ENCODE measurements at places on chromosomes 5 and 9.

- DNase-seq = no peak
Observed at GRCh38 chr5:101751105-101751504, 545.0 kb downstream of the SLCO4C1 start.

- DNase-seq = no peak
Observed at GRCh38 chr9:89021154-89021803, 30.0 kb downstream of the S1PR3 start.

DNA sequence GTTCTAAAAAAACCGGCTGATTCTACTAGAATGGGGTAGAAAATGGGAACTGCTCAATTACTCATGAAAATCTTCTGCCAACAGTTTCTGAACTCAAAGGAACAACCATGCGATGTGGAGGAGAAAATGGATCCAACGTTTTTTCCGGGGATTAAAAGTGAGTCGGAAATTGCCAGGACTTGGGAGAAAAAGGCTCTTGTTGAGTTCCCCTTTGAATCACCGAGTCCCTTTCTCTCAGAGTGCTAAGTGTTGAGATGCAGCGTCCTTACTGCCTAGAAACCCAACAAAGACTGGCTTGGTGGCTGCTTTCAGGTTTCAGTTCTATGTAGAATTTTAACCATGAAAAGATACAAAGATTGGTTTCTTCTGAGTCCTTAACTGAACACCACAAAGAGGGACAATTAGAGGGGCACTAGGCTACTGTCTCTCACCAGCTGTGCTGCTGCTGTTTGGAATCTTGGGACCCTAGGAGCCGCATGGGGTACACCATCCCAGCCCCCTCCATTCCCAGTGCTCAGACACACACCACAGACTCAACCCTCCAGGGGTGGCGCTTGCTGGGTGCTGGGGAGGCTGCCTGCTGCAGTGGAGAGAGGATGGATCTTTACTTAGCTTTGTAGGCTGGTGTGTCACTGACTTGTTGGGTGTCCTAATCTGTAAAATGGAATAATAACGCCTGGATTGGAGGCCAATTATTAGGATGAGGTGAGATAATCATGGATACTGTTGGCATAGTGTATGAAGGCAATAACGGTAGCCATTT, 21.5 kb upstream of the NEUROG1 start:
- DNase-seq = no peak

GRCh38 chr5:111231119-111231518, 6.9 kb downstream of the CAMK4 start:
- no peak for DNase-seq

DNA sequence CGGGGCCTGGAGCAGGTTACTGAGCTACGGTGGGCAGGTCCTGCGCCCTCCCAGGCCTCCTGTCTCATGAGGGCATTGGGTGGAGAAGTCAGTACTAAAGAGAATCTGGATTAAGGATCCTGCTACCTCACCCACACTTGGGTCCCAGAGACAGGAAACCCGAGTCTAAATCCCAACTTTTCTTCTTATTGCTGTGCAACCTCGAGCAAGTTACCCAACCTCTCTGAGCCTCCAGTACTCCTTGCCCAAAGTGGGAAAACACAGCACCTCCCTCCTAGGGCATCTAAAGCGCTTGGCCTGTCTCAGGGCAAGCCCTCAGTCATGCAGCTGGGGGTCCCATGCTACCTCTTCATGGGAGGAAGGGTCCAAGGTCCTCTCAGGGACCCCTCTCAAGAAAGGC, 28.2 kb downstream of the ASS1 start:
- DNase-seq = no peak

GRCh38 chr5:116747881-116748280, 173.3 kb upstream of the SEMA6A start:
- no peak for DNase-seq

DNA sequence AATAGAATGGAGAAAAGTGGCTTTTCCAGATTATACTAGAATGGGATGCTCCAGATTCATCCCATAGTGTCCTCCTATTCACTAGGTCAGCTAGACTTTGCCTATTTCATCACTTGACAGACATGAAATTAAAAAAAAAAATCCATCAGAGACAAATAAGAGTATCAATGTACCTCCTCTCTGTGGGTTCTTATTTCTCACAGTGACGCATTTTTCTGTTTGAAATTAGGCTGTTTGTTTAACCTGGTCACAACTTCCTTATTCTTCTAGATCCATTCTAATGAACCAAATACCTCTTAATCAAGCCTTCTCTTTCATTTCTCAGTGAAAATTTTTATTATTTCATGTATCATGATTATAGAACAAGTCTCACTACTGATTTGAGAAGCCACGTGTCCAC, 305.4 kb downstream of the SEMA5A start:
- no peak for DNase-seq

DNA sequence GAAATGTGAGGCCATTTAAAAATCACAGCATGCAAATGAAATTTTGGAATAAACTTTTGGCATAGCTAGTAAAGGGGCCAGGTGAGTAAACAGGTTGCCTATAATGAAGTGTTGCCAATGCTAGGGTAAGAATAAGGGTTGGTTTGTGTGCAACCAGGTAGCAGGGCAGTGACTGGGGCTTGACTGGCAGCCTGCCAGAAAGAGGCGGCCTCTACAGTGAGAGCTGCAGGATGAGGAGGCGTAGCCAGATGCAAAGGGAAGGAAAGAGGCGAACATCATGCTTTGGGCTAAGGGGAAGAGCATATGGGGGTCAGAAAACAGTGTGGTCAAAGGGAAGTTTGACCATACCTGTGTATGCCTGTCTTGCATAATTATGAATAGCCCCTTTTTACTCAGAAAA, 70.6 kb downstream of the MAST4 start:
- peak; percentile 90 for DNase-seq

DNA sequence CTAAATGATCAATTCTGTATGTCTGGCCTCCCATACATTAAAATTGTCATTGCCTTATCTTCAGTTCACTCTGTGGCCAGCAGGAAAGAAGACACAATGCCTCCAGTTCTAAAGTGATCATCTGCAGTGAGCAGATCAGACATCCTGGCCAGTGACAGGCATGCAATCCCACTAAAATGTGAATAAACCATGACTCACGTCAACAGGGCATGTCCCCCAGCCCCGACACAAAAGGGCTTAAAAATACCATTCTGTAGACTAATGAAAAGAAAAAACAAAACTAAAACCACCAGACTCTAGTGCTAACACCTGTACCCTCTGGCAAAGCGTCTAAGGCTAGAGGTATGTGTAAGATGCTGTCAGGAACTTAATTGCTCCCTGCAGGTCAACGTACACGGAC, 38.5 kb downstream of the DDX31 start:
- no peak for DNase-seq

GRCh38 chr5:135534609-135535419, 950 bp downstream of the NEUROG1 start:
- no peak for DNase-seq

- no peak for DNase-seq
Observed at GRCh38 chr9:129569502-129570449, 51.1 kb downstream of the C9orf50 start.

GRCh38 chr9:35611230-35611797, 6.3 kb downstream of the TESK1 start:
- DNase-seq = peak; percentile 29

- DNase-seq = no peak
Observed at GRCh38 chr5:79578876-79579275, 33.4 kb upstream of the TENT2 start.

All from COR-L47 (cell line).